GM23248 (cell line): ENCODE measurements at places on chromosomes 7 and 10.
A peak's percentile ranks its signal among the peaks of the same experiment; 100 is the strongest.

DNA sequence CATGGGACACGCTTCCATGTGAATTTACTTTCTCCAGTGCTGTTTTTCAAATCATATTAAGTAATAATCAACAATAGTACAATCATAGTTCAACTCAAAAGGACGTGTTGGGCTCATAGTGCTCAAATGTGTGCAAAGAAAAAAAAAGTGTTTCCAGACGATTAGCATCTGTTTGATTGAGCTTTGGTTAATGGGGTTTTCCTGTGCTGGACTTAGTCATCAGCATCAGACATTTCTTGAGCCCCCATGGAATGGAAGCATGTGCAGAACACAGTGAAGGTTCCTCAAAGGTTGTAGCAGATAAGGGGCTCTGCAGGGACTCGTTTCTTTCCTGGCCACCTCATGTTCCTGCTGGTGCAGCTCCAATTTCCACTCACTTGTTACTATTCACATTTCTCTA is 233.9 kb downstream of the PAXIP1 start:
- DNase-seq = no peak

GRCh38 chr10:68625316-68625921 is 65.3 kb downstream of the TET1 start:
- no peak for DNase-seq

DNA sequence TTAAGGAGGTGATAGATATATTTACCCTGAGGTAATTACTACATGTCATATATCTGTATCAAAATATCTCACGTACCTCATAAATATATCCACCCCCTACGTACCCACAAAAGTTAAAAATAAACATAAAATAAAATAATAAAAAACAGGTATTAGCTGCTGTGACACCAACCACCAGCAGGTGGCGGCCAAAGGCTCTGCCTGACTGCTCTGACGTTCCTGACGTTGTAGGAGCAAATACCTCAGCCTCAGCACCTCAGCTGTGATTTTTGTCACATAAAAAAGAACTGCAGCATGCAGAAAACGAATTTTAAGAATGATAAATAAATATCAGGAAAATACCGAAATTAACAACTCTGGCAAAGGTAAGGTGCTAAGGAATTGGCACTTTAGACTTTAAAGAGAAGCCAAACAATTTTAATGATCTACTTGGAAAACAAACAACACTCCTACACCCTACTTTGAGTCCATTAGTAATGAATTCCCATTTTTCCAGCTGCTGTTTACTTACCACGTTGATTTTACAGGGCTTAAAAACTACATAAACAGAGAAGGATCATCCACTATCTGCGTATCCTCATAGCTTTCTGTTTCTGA is 125.4 kb upstream of the TARP start:
- DNase-seq = peak; percentile 75

GRCh38 chr10:543862-544822 is 145.3 kb downstream of the DIP2C start:
- DNase-seq = no peak

GRCh38 chr10:117541405-117541908 is 1.1 kb upstream of the EMX2 start:
- peak; percentile 99 for DNase-seq

DNA sequence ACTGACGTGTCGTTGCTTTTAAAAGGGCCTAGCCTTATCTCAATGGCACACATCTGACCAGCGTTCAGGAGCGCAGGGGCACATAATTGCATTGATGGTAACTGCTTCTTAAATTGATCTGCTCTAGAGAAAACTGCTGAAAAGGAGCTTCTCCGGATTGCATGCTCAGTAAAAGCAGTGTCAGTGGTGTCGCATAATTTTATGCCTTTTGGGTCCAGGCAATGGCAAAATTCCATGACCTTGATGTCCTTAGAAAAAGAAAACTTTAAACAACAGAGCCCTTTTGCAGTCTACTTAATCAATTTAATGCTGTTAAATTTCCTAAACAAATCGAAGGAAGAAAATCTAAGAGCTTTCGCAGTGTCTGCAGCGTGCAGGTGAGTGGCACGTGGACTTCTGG is 75.7 kb downstream of the PTPRE start:
- no peak for DNase-seq
